Brain microvascular endothelial cell (primary cell): ENCODE measurements at places on chromosomes 11 and 22.

DNA sequence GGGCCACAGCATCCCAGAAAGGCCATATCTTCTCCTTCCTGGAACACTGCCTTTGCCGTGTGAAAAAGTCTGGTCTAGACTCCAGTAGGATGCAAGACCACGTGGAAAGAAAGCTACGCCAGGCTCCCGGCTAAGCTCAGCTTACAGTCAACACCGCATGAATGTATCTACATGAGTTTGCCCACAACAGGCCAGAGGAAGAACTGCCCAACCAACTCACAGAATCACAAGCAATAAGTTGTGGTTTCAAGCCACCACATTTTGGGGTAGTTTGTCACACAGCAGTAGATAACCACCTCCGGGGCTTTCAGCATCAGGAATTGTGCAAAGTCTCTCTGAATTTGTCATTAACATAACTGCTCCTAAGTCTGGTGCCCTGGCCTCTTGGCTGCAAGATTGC lies 27.3 kb downstream of the HSPA8 start:
- no peak for DNase-seq

DNA sequence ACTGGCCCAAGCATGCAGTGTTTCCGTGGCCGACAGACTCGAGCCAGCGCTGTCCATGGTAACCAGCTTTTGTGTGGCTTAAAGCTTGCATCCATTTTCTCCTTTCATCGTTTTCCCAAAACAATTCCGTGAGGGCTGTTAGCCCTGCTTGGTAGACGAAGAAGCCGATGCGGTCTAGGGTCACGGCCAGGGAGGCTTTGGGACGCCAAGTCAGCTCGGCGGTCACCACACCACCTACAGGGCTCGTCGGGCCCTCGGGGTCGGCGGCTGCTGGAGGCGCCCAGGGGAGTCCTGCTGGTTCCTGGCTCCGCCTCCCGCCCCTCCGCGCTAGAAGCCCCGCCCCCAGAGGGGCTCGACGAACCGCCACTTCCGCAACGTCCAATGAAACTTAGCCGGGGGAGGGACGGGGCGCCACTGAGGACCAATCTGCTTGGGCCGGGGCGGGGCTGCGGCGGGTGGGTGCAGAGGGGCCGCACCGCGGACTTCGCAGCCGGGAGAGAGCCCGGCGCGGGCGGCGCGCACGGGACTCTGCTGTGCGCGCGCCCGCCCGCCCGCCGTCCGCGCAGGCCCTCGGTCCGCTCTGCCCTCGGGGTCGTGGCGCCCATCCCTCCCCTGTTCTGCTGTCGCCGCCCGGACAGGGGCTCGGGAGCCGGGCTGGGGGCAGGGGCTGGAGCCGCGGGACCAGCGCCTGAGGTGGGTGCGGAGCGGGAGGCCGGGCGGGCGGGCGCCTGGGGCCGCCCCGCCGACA lies at the start of gene TIGD3:
TSS of gene TIGD3 (plus strand) at position 487 of the 748 bp plus-strand sequence. CDS start 1,058 bp downstream, outside the sequence.
- peak; percentile 92 for DNase-seq

DNA sequence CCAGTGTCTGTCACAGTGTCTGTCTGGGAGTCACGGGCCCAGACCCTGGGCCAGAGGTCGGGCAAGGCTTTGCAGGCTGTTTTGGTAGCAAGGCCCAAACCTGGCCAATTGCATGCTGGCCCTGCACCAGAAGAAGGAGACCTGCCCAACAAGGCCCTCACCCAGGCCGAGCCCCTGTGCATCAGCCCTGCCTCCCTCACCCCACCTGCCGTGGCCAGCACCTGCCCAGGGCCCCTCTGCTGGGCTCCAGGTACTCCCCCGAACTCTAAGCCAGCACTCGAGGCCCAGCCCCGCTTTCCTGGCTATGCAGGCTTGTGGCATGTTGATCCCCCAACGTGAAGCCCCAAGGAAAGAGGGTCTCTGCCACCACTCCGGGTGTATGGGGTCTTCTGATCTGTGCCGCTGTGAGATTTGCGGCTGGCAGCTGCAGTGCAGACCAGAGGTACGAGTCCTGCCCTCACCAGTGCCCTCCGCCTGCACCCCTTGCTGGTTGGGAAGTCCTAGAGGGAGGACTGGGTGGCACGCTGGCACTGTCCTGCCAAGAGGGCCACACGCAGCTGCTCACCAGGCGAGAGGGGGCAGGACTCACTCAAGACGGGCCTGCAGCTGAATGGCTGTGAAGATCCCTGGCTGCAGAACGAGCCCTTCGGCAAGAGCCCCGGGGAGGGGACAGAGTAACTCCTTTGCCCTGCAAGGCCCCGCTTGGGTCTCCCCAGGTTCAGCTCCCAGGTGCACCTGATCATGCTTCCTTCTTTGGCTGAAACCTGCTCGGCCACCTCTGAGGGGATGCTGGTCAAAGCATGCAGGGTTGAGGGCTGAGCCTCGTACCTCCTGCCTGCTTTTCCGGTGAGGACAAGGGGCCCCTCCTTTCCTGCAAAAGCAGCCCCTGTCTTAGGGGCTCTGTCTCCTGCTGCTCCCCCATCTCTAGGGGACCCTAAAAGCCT lies 6.7 kb upstream of the SEPTIN5 start:
- no peak for DNase-seq

DNA sequence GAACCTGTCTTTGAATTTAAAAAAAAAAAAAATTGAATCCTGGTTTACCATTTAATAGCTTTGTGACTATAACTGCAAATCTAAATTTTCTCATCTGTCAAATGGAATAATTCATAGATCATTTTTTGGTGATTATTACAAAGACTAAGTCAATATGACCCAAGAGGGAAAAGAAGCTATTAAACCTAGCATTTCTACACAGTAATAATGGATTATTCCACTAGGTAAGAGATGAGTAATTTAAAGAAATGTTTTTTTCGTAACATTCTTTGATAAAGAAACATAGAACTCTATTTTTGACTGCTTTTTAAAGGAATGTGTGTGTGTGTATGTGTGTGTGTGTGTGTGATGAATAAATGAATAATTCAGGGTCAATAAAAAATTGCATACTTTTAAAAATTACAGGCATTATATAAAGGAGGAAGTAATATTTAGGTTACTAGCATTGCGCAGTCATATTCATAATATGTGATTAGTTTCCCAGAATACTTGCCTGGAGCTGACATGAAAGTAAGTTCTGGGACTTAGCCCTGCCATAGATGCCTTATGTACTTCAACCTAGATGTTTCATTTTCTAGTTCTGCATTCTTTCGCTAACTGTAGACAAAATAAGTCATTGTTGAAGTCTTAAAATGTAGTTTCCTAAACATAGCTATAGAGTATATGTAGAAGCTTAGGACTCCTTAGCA lies 72.9 kb downstream of the TMEM135 start:
- DNase-seq: no peak

- DNase-seq: no peak
These were observed 24.5 kb downstream of the MICAL3 start for GRCh38 chr22:17999851-18000250.

- no peak for DNase-seq
These were observed 557.3 kb upstream of the ANO5 start for GRCh38 chr11:21635394-21636145.

GRCh38 chr22:21451545-21452520 lies 15.4 kb upstream of the TMEM191C start:
- DNase-seq: no peak

- DNase-seq: no peak
These were observed 23.0 kb downstream of the C22orf23 start for GRCh38 chr22:37930270-37930951.

DNA sequence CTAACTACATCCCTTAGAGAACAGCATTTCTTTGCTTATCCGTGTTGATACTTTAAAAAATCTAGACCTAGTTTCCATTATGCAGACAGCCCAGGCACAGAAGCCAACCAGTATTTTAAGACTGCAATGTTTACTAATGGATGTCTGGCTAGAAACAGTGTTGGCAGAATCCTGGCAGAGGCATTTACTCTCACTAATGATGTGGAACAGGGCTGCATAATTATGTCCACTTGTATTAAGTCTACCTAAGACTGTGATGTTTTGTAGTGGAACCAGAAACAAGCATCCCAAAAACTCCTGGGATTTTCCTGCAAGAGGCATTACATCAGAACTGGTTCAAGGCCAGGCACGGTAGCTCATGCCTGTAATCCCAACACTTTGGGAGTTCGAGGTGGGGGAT lies 50.2 kb upstream of the PICALM start:
- DNase-seq: no peak

DNA sequence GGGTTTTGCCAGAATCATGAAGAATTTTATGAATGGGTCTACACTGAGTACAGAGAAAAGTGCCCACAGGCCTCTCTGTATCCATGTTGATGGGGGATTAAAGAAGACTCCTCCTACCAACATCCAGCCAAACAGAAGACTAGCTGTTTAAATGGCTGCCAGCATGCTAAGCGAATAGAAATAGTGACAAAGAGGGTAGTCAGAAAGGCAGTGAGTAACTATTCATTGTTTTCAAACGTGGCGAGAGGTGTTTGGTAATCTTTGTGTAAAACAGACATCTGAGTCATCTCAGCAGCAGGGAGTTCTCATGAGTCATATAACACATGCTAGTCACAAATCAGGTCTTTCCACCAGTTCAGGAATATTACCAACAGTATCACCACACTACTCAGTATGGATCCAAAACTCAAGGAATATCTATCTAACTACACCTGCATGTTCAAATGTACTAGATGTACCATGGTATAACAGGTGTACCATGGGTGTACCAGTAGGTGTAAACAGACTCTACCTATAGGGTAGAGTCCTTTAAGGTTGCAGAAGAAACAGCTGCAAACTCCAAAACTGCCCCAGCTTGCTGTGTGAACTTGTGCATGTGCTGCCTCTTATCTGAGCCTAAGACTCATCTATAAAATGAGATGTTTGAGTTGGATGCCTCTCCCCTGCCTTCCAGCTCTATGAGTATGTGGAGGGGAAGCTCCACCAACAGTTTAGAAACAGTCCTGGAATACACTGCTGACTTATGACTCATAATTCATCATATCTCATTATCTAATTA lies 82.0 kb downstream of the SLC1A2 start:
- peak; percentile 98 for DNase-seq

- no peak for DNase-seq
These were observed 37.0 kb downstream of the PRCP start for GRCh38 chr11:82863209-82863608.

DNA sequence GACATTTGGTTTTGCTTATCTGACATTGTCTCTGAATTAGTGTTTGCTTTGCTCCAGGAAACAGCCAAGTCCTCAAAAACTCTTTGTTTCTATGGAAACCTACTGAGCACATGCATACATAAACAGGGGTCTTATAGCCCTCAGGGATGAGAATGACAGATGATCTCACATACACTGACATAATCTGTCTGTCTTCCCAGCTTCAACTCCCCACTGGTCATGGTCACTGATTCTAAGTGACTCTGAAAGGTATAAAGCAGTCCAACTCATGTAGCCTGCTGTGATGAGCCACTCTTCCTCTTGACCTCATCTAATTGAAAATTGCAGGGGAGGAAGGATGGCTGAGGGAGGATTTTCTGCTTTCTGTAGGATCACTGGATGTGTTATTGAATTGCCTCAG lies 12.6 kb downstream of the ZNF143 start:
- peak; percentile 2 for DNase-seq

DNA sequence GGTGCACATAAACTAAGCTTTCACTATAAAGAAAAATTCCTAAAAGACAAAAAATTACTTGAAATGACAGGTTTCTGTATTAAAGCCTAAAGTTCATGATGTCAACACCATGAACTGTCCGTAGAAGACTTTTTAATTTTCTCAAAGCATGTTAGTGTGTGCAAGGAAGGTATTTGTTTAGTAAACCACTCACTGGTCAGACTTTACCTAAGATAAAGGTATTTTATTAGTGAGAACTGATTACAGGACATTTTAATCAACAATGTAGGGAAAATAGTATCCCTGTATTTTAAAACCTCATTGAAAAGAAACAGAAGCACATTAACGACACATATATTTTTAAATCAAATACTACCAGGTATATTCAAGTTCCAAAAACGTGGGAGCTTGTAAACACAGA lies 2.9 kb downstream of the PICALM start:
- DNase-seq: no peak

DNA sequence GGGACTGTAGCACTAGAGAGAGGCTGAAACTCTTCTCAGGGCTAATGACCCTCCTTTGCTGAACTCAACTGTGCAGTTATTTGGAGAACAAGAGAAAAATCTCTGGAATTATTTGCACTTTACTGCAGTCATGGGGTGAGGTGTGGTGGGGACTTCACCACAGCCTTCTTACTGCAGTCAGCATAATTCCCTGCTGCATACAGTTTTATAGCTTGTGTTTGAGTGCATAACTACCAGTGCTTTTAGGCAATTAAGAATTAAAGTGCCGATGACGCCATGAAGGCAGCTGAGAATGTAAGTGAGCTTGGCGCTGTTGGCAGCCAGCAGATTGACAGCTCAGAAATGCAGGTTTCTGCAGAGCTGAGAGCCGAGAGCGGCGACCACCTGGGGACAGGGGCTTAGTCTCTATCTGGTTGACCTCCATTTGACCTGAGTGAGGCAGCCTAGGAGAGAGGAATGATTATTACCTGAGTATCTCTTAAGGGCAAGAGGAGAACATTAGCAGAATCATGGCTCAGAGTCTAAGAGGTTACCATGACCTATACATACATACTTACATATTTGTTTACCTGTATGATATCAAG lies 830.0 kb downstream of the NTM start:
- DNase-seq: no peak

DNA sequence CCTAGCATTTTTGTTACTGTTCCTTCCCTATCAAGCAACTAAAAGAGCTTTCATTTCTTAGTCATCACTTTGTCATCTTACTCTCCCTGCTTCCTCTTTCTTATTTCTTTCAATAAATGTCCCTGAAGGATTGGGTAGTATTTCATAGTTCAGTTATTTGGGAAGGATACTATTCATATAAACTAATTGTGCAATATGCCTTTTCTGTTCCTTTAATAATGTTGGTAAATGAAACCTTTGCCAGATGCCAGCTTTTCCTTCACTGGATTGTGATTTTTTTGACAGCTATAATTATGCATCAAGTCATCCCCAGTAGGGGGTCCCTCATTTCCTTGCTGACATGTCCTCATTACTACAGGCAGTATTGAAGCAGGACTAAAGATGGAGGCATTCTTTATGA lies 101.7 kb downstream of the ATM start:
- DNase-seq: no peak

GRCh38 chr11:68002575-68002937 lies 1.3 kb downstream of the UNC93B1 start:
- DNase-seq: no peak

DNA sequence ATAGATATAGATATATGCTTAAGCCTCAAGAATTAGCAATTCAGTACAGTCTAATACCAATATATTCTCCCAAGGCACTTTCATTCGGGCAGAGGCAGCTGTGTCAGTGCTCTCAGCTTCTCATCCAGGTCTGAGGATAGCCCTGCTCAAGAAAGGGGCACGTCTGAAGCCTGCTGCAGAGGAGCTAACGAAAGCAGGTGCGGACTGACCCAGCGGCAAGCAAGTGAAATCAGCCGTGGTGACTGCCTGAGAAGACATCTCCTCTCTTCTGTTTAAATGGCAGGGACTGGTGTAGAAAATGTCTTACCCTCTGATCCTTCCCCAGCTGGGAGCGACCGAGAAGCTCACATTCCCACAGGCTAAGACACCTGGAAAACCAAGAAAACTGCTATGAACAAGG lies 468.6 kb downstream of the BRD1 start:
- no peak for DNase-seq
